Temporal lobe (tissue), 4 donors: ENCODE measurements at places on chromosomes 13 and 19. TPM values are rescaled to one million over a fixed set of nuclear protein-coding genes. Genes with fewer than 3 reads are reported as not detected.

ZGLP1 gene
- 2.7 TPM for total RNA-seq

CERS1 gene
- 22.4 TPM for total RNA-seq

YJEFN3 gene
- total RNA-seq: 3.0 TPM

KLF1 gene
- 0.25 TPM for total RNA-seq

BRSK1 gene
- 81.4 TPM for total RNA-seq

HCST gene
- total RNA-seq: not detected

MED26 gene
- 4.2 TPM for total RNA-seq

C19orf81 gene
- not detected for total RNA-seq

TNNT1 gene
- total RNA-seq: 0.49 TPM

WDR87 gene
- total RNA-seq: not detected

ZNF446 gene
- 9.6 TPM for total RNA-seq

TPTE2 gene
- 0.25 TPM for total RNA-seq

LRRC4B gene
- 67.4 TPM for total RNA-seq

FPR2 gene
- total RNA-seq: not detected

DACT3 gene
- total RNA-seq: 14.5 TPM

KMT2B gene
- 11.6 TPM for total RNA-seq

MISP3 gene
- 1.7 TPM for total RNA-seq

SIGLEC11 gene
- total RNA-seq: under 0.01 TPM

PRR19 gene
- 3.0 TPM for total RNA-seq

TARM1 gene
- total RNA-seq: not detected

IFNL1 gene
- not detected for total RNA-seq

SLC25A41 gene
- 0.98 TPM for total RNA-seq

LYL1 gene
- total RNA-seq: 1.2 TPM

LGI4 gene
- 5.2 TPM for total RNA-seq

FFAR2 gene
- total RNA-seq: not detected

SLC1A6 gene
- 37.9 TPM for total RNA-seq

KLK7 gene
- not detected for total RNA-seq

ZNF600 gene
- 0.74 TPM for total RNA-seq

TMPRSS9 gene
- 0.25 TPM for total RNA-seq

ITM2B gene
- 116 TPM for total RNA-seq

APOC4 gene
- total RNA-seq: not detected

FLT3LG gene
- 0.25 TPM for total RNA-seq

FBXO27 gene
- 8.9 TPM for total RNA-seq

ZNF728 gene
- under 0.01 TPM for total RNA-seq

CCDC8 gene
- total RNA-seq: 2.5 TPM

KASH5 gene
- not detected for total RNA-seq

FXYD3 gene
- not detected for total RNA-seq

NRTN gene
- 0.25 TPM for total RNA-seq

ADM5 gene
- total RNA-seq: 0.49 TPM

ZNF146 gene
- 87.8 TPM for total RNA-seq

EVI5L gene
- 49.4 TPM for total RNA-seq

TEX26 gene
- total RNA-seq: 0.74 TPM

MYH14 gene
- total RNA-seq: 0.98 TPM

FCER2 gene
- under 0.01 TPM for total RNA-seq

ZNF101 gene
- total RNA-seq: 5.2 TPM

ZNF772 gene
- total RNA-seq: 44.0 TPM

GFY gene
- total RNA-seq: 0.25 TPM

SIGLEC12 gene
- total RNA-seq: not detected

HIPK4 gene
- total RNA-seq: under 0.01 TPM

URAD gene
- not detected for total RNA-seq

CD70 gene
- total RNA-seq: not detected

DDX49 gene
- total RNA-seq: 43.8 TPM
